Jurkat, Clone E6-1 (cell line): ENCODE measurements at places on chromosomes 2 and 18.

DNA sequence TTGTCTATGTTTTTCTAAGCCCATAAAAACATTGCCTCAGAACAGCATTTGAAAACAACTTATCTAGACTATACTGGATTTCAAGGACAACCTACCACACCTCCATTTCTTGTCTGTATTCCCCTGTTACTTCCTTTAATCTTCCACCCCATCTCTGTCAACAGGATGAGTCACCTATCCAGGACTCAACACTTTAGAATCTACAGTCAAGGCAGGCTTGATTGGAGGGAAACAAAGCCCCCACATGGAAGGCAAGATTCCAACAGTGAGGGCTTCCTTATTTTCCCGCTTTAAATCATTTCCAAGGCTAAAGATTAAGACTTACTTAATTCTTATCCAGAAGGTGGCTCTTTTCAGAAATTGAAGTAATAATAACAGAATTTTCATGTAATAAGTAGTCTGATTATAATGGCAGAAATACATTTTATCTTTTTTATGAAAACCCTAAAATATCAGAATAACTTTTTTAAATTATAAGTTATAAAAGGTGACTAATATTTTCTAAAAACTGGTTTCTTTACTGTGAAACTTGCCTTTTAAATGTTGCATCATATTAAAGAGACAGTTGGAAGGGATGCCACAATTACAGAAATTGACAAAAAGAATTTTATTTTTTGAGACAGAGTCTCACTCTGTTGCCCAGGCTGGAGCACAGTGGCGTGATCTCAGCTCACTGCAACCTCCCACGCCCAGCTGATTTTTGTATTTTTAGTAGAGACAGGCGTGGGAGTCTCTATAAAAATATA, 138.7 kb upstream of the CCDC150 start:
- DNase-seq, result no peak

- DNase-seq, result no peak
Observed at GRCh38 chr2:10966056-10966455, 54.3 kb downstream of the KCNF1 start.

DNA sequence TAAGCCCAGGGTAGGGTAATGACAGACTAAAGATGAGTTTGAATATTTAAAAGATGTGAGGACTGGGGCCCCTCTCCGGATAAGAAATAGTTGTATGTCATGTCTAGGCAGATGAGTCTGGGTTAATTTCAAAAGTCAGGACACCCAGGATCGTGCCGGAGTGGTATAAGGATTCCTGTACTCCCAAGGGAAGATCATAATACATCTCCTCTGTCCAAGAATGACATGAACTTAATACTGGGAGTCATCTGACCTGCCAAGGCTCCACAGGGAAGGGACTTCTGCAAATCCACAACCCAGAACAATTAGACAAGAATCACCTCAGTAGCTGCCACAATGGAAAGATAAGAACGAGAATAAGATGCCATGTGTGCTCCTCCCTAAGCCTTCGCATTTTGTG, 17.1 kb downstream of the RPRM start:
- DNase-seq, result no peak

DNA sequence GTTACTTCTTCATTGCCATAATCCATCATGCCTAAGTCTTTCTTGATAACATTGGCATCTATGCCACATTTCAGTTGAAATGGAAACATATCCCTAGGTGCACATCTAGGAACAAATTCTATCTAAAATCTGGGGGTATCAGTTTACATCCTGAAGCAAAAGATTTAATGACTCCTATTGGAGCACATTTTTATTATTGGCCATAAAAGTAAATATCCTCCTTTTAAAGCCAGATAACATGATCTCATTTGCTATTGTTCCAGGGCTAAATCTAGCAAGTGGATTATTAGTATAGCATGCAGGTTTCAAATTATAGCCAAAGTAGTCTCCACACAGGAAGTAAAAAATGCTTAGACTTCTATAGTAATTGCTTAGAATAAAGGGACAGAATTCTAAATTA, 193.2 kb downstream of the CDH2 start:
- no peak for DNase-seq

- DNase-seq, result no peak
Observed at GRCh38 chr18:68764016-68764415, 33.9 kb upstream of the CCDC102B start.

GRCh38 chr2:9408641-9409151, 14.6 kb downstream of the ITGB1BP1 start:
- no peak for DNase-seq

DNA sequence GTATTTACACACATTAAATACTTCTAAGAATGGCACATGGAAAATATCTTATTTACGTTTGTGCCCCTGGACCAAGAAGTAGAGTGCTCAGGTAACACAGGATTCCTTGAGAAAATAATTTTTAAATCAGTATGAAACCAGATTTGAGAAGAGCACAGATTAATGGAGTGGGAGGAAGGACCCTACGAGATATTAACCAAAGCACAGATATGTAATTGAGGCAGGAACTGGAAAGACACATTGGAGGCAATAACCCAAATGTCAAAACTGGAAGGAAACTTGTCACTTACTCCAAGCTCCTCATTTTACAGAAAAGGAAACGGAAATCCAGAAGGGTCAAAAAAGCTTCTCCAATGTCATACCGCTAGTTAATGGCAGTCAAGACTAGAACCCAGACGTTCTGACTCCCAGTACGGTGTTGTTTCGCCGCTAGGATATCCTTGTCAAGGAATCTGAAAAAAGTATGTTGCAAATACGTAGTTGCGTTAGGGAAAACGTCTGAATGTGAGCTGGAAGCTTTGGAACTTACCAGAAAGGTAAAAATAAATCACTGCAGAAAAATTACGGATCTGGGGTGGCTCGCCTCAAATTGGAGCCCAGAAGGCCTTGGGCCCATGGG, 634 bp downstream of the MTIF2 start:
- DNase-seq, result no peak
